ENCODE measurements at places on chromosomes 6 and 20.

GRCh38 chr6:44621846-44622245 lies 234.3 kb downstream of the CDC5L start:
- no peak for DNase-seq

DNA sequence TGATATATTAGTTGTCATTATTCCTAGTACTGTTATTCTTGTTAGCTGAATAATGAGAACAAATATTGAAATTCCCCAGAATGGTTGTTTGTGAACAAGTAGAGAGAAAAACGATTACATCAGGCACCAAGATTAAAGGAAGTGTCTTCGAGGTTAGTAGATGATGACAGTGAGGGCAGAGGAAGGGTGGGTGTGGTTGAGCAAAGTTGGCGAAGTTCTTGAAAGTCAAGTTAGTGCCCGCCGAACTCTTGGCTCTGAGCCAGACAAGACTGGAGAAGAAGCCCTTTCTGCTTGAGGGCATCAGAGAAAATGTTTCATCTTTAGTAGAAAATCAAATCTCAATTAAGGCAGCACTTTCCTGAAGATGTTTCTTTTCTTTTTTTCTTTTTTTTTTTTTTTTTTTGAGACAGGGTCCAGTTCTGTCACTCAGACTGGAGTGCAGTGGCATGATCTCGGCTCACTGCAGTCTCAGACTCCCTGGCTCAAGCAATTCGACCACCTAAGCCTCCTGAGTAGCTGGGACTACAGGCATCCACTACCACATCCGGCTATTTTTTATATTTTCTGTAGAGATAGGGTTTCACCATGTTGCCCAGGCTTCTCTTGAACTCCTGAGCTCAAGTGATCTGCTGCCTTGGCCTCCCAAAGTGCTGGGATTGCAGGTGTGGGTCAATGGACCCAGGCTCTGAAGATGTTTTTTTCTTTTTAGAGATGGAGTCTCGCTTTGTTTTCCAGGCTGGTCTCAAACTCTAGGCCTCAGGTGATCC lies 77.1 kb downstream of the SGK1 start:
- DNase-seq = no peak

GRCh38 chr6:117548797-117549301 lies 53.5 kb downstream of the GOPC start:
- no peak for DNase-seq

DNA sequence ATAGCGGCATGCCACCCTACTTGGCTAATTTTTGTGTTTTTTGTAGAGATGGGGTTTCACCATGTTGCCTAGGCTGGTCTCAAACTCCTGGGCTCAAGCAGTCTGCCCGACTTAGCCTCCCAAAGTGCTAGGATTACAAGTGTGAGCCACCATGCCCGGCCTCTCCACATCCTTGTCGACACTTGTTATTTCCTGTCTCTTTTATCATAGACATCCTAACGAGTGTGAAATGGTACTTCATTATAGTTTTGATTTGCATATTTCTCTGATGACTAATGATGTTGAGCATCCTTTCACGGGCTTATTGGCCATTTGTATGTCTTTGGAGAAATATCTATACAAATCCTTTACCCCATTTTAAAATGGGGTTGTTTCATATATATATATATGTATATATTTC lies 39.0 kb upstream of the ASXL1 start:
- DNase-seq = no peak

DNA sequence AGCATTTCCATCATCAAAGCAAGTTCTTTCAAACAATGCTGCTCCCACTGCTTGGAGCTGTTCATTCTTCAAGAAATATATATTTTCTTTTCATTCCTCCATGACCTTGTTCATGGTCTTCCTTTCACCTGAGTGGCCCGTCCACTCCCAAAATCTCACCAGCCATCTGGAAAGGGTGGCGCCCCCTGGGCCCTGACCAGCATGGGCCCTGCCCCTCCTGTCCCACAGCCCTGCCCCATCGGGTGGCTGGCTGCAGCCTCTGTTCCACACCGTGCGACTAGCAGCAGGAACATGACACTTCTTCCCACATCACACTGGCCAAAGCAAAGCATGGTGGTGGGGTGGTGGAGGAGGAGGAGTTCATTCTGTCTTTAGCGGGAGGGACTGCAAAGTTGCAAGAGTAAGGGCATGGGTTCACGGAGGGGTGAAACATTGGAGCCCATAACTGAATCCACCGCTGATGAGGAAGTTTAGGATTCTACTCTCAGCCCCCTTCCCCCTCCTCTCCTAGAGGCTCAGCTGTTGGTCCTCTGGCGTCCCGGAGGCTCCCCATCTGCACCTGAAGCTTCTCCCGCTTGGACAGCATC lies 195.2 kb upstream of the SLC24A3 start:
- no peak for DNase-seq

DNA sequence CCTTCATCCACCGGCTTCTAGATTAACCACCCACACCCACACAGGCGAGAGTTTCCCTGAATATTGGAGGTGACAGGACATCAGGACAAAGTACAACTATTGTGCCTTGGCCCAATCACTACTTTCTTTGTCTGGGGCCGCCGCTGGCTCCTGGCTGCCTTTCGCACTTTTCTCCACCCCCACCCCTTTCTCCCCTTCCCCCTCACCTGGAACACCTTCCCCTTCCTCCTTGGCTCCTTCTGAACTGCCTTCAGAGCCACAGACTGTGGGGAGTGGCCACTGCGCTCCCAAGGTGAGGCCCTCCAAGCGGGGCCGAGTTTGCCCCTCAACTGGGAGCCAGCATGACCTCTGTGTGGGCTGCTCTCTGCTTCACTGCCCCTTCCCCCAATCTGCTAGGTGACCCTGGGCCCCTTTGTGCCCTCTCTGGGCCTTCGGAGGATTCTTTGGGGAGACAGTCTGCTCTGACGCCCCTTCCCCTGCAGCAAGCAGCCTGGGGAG lies 3.0 kb upstream of the VEGFA start:
- DNase-seq = no peak

DNA sequence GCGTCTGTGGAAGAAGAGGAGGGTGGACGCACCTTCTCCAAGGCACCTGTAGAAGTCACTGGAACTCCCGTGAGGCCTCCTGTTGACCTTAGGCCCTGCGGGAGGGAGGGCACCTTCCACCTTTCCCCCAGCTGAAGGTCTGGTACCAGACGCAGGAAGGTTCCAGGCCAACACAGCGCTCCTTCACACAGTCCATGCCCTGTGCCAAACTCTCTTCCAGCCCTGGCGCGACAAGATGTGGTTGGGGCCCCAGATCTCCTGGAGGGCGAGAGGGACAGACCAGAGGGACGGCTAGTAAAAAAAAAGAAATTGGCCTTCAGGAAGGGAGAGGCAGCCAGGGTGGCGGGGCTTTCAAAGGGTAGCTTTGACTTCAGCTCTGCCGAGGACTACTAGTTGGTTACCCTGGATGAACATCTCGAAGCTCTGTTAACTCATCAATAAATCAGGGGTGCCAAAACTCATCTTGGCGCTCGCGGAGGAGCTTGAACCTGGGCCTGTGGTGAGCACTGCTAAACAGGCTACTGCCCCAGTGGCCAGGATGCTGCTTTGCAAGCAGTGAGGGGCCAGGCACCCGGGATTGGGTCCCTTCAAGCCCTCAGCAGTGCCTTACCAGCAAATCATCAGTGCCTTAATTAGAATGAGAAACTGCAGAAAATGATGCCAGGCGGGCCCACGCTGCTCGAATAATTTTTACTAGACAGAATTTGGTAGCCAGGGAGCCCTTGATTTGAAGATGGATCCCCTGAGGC lies 14.9 kb downstream of the AARS2 start:
- no peak for DNase-seq

All from GM12892 (cell line).